Stimulated activated CD8-positive, alpha-beta memory T cell treated with anti-CD3 and anti-CD28 coated beads, Interleukin-7, amount 100 ng/mL, for 1 hour (primary cell): ENCODE measurements at places on chromosomes 4 and X.

DNA sequence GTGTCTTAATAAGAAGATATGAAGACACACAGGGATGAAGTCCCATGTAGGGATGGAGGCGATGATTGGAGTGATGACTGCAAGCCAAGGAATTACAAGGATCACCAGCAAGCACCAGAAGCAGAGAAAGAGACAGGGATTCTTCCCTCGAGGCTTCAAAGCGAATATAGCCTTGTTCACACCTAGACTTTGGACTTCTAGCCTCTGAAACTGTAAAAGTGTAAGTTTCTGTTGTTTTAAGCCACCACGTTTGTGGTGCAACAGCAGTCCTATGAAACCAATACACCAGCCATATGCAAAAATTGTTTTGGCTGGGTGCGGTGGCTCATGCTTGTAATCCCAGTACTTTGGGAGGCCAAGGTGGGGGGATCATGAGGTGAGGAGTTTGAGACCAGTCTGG, 9.8 kb upstream of the PDS5A start:
- no peak for DNase-seq

GRCh38 chrX:132843363-132843762, 115.1 kb downstream of the HS6ST2 start:
- no peak for DNase-seq

GRCh38 chr4:176363072-176363471, 43.3 kb downstream of the SPCS3 start:
- no peak for DNase-seq

DNA sequence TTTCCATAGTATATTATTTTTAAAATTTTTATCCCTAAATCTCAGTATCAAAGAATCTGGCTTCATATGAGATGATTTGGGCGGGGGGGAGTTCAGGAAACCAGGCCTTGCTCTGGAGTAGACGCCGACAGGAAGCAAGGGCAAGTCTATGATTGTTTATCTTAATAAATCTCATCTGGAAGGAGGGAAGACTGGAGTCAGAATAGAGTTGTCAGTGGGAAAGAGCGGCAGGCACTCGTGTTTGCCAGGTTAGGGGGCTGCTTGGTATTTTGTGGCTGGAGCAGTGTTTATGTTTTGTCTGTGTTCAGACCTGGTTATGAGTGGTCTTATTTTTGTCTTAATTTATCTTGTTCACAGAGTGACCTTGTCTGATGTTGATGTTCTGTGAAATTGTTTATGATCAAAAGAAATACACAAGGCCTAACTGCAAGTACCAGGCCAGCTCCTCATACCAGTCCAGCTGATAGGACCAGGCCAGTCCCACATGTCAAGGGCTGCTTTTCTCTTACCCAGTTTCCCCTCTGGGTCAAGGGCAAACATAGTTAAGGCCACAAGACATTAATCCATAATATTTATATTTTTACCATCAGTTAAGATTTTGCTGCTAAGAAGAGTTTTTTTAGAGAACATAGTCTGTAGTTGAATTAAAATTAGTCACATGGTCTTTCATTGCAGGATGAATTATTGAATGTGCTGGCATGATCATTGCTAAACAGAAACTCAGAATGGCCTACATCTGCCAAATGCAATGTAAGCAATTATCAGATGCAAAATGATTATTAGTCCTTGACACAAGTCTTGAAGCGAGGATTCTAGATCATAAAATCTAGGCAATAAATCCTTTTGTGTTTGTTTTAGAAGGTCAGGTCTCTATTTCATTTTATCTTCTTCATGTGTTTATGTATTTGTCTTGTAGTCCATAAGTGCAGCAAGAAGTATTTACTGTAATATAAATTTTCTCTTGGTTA, 176.5 kb downstream of the GASK1B start:
- no peak for DNase-seq

DNA sequence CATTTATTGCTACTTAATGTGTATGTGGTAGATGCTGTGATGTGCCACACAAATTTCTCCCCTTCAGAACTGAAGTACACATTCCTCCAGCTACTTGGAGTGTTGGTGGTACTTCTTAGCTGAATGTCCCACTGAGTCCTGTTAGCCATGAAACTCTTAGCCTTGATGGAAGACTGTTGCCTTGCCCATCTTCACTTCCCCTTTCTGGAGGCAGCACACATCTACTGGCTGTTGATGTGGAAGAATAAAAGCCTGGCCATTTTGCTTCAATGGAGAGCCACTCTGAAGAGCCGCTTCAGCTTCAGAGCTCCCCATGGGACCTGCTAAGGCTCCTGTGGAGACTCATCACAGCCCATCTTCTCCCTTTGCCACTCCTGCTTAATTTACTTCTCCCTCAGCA, 157.7 kb upstream of the PITX2 start:
- DNase-seq, result no peak

- no peak for DNase-seq
Measured at GRCh38 chr4:36574816-36575215, 293.4 kb downstream of the DTHD1 start.

GRCh38 chr4:62482355-62482754, 1282.2 kb downstream of the ADGRL3 start:
- DNase-seq, result no peak

- DNase-seq, result no peak
Measured at GRCh38 chr4:119035951-119036737, 99.5 kb upstream of the MYOZ2 start.

- no peak for DNase-seq
Measured at GRCh38 chrX:37652589-37653231, 32.9 kb upstream of the XK start.

- DNase-seq, result no peak
Measured at GRCh38 chr4:23881674-23882337, 8.0 kb downstream of the PPARGC1A start.

DNA sequence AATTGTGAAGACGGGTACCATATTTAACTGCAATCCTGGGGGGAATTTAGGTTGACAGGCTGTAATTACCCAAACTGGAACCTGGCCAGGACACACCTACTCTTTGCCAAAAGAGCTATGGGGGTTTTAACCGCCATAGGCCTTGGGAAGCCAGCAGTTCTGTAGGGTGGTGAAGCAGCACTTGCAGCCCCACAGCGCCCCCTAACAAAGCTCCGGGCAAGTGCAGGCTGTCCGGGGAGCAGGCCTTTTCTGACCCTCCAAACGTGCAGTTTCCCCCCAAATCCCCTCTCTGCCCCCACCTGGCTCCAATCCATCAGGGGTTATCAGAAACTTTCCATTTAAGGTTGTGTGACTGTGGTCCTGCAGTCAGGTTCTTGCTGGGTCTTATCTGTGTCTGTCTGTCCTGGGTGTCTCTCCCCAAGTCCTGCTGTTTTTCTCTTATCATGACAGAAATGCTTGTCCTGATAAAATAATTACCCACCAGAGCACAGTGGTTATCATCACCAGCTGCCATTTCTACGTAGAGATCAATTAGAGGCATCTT, 350.9 kb downstream of the MID1IP1 start:
- DNase-seq, result no peak

DNA sequence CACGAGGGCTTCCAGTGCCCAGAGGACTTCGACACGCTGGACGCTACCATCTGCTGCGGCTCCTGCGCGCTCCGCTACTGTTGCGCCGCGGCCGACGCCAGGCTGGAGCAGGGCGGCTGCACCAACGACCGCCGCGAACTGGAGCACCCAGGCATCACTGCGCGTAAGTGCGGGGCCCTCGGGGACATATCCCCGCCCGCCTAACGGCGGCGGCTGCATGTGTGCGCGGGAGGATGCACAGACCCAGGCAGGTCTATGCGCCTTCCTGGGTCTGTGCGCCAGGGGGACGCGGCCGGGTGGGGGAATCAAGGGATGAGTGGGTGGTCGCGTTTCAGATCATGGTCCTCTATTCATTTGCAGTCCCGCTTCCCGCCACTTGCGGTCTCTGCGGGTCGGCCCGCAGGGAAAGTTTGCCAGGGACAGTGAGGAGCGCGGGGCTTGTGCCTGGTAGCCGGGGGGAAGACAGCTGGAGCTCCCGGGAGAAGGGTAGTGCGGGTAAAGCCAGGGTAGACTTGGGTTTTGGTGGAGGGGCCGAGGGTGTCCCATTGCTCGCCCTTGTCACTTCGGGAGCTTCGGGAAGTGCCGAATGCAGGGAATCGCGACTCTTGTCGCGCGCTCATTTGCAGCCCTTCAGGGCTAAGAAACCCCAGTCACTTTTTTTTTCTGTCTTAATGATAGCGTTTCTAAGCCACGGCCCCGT, 1.0 kb downstream of the SHISA3 start:
- no peak for DNase-seq

DNA sequence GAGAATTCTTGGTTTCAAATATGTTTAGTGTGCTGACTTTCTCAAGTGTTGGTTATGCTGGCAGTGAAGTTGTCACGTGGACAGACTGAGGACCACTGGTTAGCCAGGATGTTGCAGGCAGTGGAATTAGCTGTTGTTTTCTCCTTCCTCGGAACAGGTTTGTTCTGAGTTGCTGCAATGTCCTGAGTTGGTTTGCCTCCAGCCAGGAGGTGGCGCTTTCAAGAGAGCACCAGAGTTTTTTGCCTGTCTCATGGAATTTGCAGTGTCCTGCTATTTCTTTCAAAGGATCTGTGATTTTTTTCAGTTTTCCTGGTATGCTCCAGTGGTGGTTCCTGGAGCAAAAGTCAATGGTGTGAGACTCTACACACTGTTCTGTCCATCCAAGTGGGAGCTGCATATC, 158.1 kb upstream of the CXorf66 start:
- no peak for DNase-seq

DNA sequence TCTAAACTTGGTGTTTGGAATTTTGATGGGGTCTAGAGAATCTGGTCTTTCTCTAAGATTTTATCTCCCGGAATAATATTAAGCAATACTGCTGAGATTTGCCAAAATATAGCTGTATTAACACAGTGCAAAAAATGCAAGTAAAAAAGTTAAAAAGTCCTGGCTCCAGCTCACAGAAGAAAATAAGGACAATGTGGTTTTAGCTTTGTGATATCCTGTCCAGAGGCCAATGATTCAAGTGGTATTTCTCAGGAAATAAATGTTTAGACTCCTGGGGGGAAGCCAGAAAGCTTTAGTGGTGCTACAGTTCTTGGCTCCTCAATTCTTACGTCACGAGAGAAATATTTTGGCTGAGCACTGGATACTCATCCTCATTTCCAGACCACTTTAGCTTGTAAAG, 40.9 kb upstream of the IL13RA2 start:
- no peak for DNase-seq

GRCh38 chr4:89311433-89311832, 3.8 kb upstream of the GPRIN3 start:
- DNase-seq, result no peak
